ENCODE measurements at places on chromosomes 3 and 15. TPM values are rescaled to one million over a fixed set of nuclear protein-coding genes. Genes with fewer than 3 reads are reported as not detected.

DNA sequence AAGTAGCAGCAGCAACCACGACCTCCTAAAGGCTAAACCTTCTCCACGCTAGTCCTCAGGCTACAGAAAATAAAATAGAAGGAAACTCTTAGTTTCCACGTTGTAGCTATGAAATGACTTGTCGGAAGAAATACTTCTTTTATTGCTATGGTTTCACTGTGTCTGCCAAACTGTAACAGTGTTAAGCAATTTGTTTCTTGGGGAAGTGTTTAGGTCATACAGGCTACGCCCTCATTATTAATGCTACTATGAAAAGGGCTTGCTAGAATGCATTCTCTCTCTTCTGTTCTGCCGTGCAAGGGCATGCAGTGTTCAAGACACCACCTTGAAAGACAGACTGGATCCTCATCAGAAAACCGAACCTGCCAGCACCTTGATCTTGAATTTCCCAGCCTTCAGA is 462.7 kb downstream of the PLOD2 start:
- ATAC-seq: no peak

PLCH1 gene
- 0.24 TPM for total RNA-seq

DNA sequence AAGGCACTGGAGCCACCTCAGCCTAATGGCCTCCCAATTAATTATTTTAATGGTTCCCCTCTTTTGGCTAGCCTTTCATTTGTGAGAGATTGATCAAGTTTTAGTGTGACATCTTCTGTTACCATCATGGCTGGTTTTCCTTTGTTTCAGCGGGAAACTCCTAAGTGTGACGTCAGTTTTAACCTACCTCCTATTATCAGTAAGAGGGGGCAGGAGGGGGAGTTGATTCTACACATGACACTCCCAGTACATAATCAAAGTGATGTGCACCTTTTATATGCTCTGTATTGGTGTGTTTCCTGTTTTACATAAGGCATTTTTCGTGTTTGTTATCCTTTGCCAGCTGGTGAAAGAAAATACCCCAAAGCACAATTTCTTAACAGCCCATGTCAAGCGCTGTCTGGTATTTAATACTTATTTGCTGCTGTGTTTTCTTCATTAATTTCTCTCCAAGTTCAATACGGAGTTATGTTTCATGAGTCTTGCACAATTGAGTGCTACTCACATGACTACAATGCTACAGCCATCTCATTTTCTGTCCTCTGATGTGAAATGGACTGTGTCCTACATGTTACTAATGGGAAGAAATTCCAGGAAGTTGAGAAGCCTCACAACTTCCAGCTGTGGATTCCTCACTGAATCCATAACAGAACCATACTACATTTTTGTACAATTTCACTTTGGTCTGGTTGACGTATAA is 52.2 kb upstream of the POLR2M start:
- no peak for ATAC-seq

TGM5 gene
- total RNA-seq: 0.48 TPM

DNA sequence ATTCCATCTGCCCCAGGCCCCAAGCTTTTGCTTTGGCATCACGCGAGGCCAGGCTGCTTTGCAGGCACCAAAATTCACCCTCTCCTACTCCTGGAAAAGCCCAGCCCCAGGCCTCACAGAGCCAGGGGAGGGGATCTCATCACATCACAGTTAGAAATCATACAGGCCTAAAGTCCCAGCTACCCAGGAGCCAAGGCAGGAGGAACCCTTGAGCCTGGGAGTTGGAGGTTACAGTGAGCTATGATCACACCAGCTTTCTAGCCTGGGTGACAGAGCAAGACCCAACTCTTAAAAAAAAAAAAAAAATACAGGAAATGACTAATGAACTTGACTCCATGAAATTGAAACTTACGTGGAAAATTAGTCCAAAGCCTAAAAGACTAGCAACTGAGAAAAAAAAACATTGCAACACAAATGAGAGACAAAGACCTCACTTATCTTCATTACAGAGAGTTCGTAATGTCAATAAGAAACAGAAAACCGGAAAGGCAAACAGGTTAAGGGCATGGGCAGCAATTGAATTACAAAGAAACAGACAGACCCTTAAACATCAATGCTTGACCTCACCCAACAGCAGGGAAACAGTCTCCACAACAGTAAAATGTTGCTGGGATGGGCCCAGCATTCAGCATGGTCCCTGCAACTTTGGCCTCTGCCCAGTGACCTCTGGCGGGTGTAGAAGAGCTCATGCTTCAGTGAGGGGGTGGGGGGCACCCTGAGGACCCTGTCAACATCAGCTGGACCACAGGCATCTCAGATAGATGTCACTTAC is 151.5 kb downstream of the LRRK1 start:
- peak; percentile 83 for ATAC-seq
